ENCODE measurements at places on chromosomes 1 and 21.

DNA sequence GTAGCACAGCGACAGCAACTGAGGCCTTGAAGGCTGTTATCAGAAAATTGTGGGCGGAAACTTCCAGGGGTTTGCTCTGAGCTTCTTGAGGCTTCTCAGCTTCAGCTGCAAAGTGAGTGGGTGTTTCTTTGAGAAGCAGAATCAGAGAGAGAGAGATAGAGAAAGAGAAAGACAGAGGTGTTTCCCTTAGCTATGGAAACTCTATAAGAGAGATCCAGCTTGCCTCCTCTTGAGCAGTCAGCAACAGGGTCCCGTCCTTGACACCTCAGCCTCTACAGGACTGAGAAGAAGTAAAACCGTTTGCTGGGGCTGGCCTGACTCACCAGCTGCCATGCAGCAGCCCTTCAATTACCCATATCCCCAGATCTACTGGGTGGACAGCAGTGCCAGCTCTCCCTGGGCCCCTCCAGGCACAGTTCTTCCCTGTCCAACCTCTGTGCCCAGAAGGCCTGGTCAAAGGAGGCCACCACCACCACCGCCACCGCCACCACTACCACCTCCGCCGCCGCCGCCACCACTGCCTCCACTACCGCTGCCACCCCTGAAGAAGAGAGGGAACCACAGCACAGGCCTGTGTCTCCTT lies at the start of gene FASLG:
Gene FASLG (plus strand): TSS at position 233 of the 583 bp plus-strand sequence. CDS start 99 bp downstream, at position 332.
- no peak for DNase-seq

DNA sequence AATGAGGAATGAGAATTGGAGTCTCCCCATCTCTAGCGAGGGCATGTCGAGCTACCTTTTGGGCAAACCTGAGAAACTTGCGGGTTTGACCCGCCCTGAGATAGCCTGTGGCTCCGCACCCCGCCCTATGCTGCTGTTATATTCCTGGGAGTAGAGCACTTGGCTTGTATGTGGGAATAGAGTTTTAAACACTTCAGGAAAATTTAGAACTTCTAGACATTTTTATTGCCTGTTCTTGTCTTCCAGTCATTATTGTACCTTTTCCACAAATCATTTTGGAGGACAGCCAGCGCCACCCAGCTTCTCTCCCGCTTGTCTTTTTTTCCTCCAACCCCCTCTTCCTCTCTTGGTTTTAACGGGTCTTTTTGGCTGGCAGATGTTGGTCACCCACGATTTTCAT lies 738 bp downstream of the GNPAT start:
- DNase-seq: no peak

- no peak for DNase-seq
These were observed 86.2 kb downstream of the SLC66A1 start for GRCh38 chr1:19398309-19398760.

- no peak for DNase-seq
These were observed 3.5 kb upstream of the MTFR1L start for GRCh38 chr1:25816112-25816718.

DNA sequence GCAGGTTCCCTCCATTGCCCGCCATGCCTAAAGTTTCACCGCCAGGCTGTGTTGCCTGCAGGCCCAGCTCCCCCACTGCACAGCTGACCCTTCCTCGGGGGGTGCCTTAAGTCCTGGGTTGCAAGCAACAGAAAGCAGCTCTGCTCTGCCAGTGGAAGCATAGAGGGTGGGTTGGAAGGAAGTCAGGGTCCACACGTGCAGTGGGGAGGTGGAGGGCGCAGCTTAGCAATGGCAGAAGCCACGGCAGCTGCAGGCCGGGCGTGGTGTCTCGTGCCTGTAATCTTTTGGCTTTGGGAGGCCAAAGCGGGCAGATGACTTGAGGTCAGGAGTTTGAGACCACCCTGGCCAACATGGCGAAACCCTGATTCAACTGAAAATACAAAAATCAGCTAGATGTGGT lies 106.3 kb upstream of the TMEM51 start:
- DNase-seq: no peak
